ENCODE measurements at places on chromosomes 5 and 9.

DNA sequence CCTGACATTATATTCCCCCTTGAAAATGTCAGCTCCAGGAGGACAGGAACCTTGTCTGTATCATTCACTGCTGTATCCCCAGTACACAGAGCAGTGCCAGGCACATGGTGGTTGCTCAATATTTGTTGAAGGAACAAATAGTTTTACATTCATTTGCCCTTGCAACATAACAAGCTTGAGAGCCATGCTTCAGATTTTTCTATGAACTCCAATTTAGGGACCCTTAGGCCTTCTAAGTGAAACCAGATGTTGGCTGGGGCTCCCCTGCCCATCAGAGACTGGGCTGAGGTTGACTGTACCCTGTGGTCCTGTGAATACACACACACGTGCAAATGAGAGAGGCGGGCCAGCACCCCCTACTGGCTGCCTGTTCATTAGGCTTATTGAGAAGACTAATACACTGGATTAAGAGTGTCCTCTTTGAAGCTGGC, 214.9 kb upstream of the WWC1 start:
- no peak for DNase-seq
- H3K27me3 ChIP-seq = no peaks in the 10 kb centered on the region
- H3K4me3 ChIP-seq = no peak overlapping the region
- peaks cover 6% of the 10 kb centered on the region for H3K4me1 ChIP-seq

- peaks cover 5% of the 10 kb centered on the region for H3K4me1 ChIP-seq
- no peaks in the 10 kb centered on the region for H3K36me3 ChIP-seq
- H3K27me3 ChIP-seq = peaks cover 4% of the 10 kb centered on the region
- no peak for DNase-seq
- H3K27ac ChIP-seq = no peak overlapping the region
These were observed 5.7 kb upstream of the GAPVD1 start for GRCh38 chr9:125255781-125256391.

DNA sequence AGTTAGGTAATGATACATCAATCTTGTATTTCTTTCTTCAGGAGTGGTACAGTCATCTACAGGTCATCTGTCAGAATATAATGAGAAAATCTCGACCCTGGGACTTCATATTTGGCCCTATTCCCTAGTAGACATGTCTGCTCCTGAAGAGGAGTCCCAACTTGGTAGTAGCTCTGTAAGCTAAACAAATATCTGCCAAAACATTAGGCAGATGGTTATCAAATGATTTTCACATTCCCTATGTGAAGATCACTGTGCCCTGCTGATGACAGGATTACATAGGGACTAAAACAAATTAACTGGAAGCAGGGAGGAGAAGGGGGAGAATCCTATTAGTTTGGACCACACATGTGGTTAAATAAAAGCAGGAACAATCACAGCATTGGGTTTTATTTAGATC, 138.6 kb upstream of the NFIB start:
- no peak overlapping the region for H3K27ac ChIP-seq
- DNase-seq = no peak
- H3K4me3 ChIP-seq = no peak overlapping the region
- H3K36me3 ChIP-seq = no peaks in the 10 kb centered on the region
- H3K4me1 ChIP-seq = peaks cover 2% of the 10 kb centered on the region
- peaks cover 10% of the 10 kb centered on the region for H3K27me3 ChIP-seq

DNA sequence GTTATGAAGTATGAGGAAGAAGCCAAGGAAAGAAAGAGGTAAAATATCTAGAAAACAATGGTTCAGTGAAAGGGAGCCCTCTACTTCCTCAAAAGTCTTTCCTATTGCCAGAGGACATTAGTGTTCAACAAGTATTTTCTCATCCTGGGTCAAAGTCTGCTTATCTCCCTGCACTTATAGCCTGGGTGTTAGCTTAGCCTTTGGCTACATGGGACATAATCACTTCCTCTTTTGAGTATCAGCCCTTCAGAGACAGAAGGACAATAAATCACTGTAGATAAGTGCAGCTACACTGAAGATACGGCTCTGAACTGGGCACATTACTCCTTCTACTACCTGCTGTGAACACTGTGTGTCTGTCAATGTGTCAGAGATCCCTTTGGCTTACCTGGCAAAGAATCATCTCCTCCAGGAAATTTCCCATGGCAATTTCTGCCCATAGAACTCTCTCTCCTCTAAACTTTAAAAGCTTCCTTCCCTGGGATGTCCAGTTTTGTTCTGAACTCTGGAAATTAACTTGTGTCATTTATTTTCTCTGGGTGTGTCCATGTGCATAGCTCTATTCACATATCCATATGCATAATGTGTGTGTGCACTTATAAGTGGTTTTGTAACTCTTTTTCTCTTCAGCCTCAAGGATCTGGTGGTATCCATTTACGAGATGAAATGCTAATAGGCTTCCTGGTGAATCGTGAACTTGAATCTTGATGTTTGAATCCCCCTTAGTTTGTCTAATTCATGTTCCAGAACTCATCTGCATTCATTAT, 30.0 kb upstream of the RECK start:
- H3K27me3 ChIP-seq = peaks cover 69% of the 10 kb centered on the region
- no peak overlapping the region for H3K27ac ChIP-seq
- no peak for DNase-seq
- peaks cover 5% of the 10 kb centered on the region for H3K36me3 ChIP-seq

DNA sequence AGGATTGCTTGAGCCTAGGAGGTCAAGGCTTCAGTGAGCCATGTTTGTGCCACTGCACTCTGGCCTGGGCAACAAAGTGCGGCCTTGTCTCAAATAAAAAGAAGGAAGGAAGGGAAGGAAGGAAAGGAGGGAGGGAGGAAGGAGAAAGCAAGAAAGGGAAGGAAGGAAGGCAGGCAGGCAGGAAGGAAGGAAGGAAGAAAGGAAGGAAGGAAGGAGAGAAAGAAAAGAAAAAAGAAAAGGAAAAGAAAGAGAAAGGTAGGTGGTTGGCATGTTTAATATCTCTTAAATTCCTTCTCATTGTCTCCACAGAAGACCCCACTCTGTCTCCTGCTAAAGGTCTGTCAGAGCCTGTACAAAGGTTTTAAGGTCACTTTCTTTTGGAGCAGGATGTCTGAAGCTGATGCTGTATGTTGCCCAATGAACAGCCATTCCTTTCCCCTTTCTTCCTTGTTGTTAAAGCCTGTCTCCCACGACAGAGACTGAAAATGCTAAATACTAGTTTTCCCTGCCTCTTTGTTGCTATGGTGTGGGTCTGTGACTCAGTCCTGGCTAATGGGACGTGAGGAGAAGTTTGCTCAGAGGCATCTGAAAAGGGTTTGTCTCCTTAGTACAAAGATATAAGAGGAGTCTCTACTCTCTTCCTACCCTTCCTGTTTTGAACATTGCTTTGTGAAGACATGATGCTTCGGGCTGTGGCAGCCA, 213.3 kb downstream of the PCSK1 start:
- H3K4me1 ChIP-seq = no peaks in the 10 kb centered on the region
- DNase-seq = no peak
- H3K4me3 ChIP-seq = no peak overlapping the region
- peaks cover 4% of the 10 kb centered on the region for H3K36me3 ChIP-seq

DNA sequence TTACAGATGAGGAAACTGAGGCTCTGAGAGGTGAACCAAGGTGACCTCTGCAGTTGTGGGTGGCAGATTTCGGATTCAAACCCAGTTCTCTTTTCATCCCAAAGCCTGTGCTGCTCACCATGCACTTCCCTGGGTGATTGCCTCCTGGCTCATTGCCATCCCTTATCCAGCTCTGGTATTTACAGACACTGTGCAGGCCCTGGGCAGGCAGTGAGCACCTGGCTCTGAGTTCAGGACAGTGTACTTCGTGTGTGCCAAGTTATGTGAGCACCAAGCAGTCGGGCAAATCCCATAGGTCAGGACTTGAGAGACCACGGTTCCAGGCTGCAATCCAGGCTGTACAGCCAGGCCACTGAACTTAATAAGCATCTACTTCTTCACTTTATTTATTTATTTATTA, 1.4 kb downstream of the LRSAM1 start:
- H3K27me3 ChIP-seq = no peaks in the 10 kb centered on the region
- no peak overlapping the region for H3K27ac ChIP-seq
- DNase-seq = no peak

DNA sequence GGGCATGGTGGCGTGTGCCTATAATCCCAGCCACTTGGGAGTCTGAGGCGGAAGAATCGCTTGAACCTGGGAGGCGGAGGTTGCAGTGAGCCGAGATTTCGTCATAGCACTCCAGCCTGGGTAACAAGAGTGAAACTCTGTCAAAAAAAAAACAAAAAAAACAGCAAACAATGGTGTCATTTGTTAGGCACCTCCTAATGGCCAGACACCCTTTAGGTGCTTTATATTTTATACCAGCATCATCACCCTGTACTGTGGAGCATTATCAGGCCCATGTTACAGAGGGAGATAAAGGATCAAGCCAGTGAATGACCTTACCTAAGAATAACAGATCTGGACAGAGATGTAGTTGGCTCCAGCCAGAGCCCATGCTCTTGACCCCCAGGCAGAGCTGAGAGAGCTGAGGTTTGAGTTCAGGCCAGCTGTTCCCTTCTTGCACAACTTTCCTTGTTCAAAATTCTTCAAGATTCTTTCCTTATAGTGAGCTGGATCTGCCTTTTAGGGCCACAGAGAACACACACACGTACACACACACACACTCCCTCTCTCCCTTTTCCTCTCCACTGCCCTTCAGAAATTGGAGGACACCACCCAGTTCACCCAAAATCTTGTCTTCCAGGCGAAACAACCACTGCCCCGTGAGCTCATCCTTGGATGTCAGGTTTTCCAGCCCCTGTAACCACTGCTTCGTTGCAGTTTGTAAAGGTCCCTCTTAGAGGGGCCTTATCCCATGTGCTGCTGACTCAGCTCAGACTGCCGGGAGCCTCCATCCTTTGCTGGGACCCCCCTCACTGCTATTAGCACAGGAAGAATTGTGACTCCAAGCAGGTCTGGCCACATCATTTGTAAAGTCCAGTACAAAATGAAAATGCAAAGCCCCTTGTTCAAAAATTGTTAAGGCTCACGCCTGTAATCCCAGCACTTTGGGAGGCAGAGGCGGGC, 10.4 kb upstream of the PTGES start:
- H3K4me1 ChIP-seq = peaks cover under 1% of the 10 kb centered on the region
- no peak for DNase-seq
- H3K4me3 ChIP-seq = no peak overlapping the region

GRCh38 chr5:154385236-154385512, 60.6 kb upstream of the SAP30L start:
- H3K27ac ChIP-seq = peak overlapping the region; percentile 91
- no peak for DNase-seq
- peaks cover 15% of the 10 kb centered on the region for H3K36me3 ChIP-seq

DNA sequence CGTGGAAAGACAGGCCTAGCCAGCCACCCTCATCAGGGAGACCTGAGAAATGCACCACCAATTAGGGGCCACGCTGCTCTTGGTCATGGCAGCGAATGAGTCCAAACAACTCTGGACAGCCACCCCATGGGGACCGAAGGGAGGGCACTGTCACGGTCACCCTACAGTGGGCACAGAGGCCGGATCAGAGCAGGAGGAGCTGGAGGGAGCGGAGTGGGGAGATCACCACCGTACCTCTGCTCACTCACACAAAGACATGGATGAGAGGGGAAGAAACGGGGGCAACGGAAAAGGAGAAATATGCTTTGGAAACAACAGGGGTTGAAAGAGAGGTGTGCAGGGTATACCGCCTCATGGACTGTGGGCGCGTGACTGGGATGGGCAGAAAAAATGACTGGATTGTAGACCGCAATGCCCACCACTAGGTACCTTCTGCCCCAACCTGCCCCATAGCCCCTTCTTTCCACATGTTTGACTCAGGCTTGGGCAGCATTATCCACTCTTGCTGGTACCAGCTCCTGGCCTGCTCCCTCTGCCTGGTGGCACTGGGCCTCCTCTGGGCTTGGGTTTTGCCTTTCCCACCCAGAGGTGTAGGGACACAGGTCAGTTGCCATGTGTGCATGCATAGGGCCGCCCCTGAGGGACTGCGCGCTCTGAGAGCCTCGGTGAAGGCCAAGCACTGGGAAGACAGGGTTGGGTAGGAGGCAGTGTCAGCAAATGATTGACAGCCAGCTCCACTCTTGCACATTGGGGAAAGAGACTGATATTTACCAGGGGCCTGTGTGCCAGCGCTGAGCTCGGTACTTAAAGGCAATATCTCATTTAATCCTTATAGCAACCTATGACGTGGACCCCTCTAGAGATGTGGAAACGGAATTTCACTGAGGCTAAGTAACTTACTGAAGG, 76.6 kb downstream of the CRB2 start:
- DNase-seq = no peak
- H3K36me3 ChIP-seq = peaks cover 18% of the 10 kb centered on the region
- no peaks in the 10 kb centered on the region for H3K27me3 ChIP-seq
- H3K4me3 ChIP-seq = no peak overlapping the region
- H3K27ac ChIP-seq = no peak overlapping the region
- H3K4me1 ChIP-seq = peaks cover 6% of the 10 kb centered on the region

DNA sequence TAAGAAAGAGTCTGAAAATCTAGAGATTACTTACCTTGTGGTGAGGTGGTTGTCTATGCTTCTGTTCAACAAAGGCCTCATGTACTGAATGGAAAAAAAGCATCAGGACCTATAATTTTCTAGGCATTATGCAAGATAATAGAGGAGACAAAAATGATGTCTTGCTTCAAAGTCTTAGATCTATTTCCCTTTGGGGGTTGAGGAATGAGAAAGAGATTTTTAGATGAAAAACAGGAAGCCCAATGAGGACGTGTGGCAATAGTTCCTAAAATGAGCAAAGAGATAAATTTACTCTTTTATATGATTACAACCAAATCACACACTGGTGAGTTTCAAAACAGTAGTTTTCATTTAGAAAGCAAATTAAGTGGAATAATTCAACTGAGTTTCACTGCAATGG, 99.5 kb downstream of the GHR start:
- peaks cover 6% of the 10 kb centered on the region for H3K27me3 ChIP-seq
- no peaks in the 10 kb centered on the region for H3K36me3 ChIP-seq
- no peak overlapping the region for H3K4me3 ChIP-seq
- DNase-seq = no peak
- H3K27ac ChIP-seq = no peak overlapping the region
- no peaks in the 10 kb centered on the region for H3K4me1 ChIP-seq

GRCh38 chr9:88746029-88746742, 211.2 kb downstream of the NXNL2 start:
- no peak overlapping the region for H3K4me3 ChIP-seq
- peaks cover 2% of the 10 kb centered on the region for H3K4me1 ChIP-seq
- peaks cover 53% of the 10 kb centered on the region for H3K27me3 ChIP-seq
- no peak overlapping the region for H3K27ac ChIP-seq
- peaks cover 3% of the 10 kb centered on the region for H3K36me3 ChIP-seq

Data from T-helper 17 cell (primary cell).